ENCODE measurements at places on chromosomes 4 and X.

- DNase-seq, result no peak
Observed at GRCh38 chr4:136829280-136829679, 703.0 kb downstream of the PCDH18 start.

DNA sequence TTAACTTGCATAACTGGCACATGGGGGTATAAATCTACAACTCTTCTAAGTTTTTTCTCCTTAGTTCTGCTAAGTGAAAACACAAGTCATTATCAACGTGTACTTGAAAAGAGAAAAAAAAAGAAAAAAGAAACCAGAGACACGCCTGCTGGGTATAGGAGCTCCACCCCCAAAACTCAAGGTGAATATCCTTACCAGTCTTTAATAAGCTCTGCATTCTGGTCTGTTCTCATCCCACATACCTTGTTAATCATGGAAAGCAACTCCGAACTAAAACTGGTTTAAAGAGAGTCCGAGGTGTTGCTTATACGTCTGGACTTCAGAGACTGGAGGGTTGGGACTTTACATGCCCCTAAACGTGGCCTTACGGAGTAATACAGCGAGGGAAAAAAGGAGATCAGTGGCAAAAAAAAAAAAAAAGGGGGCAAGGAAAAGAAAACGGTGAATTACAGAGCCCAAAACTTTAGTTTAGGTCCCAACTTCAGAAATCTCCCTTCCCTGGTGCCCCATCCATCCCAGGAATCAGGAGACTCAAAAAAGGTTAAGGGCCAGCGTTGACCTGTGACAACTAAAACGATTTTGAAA lies 1.0 kb downstream of the PGRMC2 start:
- DNase-seq, result no peak

DNA sequence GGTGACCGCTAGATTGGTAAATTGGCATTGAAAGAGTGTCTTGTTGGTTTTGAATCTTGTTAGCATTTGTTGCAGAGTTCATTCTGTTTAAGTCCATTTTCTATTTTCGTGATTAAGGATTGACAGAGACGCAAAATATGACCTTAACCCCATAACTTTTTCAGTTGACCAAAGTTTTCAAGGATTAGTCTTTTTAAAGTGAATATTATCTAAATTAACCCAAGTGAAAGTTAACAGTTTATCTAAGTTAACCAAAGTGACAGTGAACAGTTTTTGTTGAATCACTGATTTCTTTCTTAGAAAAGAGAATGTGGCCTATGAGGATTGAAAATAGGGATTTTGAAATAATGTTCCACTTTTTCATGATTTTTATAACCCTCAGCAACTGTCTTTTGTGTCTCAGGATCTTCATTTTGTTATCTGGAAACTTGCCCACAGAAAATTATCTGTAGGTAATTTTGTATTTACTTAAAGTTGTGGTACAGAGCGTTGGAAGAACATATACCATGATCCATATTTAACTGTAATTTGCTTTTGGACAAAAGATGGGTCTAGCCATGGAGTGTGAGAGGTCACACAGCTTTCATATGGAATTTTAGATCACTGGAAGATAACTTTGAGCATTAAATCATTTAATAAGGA lies 3.3 kb downstream of the CPEB2 start:
- no peak for DNase-seq

DNA sequence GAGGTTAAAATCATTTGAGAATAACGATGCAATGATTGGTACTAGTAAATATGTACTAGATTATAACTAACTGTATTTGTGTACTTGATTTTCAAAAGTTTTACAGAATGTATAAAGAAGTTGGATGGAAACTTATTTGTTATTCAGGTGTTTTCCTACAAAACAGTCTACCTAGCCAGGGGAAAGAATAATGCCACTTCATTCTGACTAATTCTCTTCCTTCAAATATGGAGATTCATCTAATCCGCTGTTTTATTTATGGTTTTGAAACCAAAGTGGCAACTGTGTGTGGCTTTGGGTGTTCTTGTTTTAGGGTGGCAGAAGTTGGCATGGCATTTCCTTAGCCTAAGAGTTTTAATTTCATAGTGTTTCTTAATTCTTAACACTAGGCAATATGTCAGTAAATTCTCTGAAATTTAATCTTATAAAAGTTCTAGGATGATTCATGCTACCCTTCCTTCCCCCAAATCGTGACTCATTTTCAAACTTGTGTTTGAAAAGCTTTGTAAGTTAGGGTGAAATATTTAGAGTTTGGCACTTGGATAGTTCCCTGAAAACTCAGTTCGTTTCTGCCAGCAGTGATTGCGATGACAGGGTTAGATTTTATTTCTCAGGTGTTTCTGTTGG lies 62.6 kb downstream of the DCLK2 start:
- DNase-seq, result no peak

GRCh38 chr4:77576351-77576750 lies 29.3 kb upstream of the CXCL13 start:
- DNase-seq, result no peak

DNA sequence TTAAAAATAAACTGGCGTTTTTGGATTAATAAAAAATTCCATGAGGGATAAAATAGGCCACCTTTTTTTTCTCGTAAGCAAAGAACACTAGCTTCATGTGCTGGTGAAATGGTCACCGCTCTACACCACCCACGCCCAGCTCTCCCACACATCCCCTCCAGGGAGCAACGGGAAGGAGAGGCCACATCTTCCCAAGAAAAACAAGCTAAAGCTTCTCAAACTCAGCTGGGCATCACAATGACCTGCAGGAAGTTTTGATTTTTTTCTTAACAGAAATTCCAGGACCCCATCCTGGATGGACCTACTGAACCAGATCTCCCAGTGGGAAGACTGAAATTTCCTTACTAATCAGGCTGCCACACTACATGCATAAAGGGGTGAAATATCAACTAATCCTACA lies 9.8 kb downstream of the TSPAN5 start:
- no peak for DNase-seq

- no peak for DNase-seq
Observed at GRCh38 chr4:2151544-2151943, 90.4 kb downstream of the HAUS3 start.

- DNase-seq, result no peak
Observed at GRCh38 chr4:1627417-1628313, 56.4 kb downstream of the FAM53A start.

- DNase-seq, result no peak
Observed at GRCh38 chr4:159248384-159249178, 145.7 kb downstream of the RAPGEF2 start.

DNA sequence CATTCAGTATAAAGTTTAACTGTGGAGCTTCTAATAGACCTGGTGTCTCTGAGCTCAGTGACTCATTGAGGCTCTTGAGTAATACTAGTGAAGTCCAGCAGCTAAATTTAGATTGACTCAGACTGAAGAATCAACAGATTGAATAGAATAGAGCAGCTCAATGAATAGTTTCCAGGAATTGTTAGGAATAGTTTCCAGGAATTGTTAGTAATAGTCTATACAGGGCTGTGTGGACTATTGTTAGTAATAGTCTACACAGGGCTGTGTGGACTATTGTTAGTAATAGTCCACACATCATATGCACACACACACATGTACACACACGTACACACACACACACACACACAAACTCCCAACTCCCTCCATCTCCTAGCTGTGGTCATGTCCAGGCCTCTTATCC lies 3.0 kb downstream of the GIMD1 start:
- no peak for DNase-seq

- DNase-seq, result no peak
Observed at GRCh38 chr4:77120886-77121508, 36.0 kb upstream of the CCNG2 start.

GRCh38 chr4:6647169-6647568 lies 6.7 kb downstream of the MRFAP1 start:
- DNase-seq, result no peak

Data from dorsolateral prefrontal cortex (tissue), 122 donors.